ENCODE measurements at places on chromosomes 13 and 19. TPM values are rescaled to one million over a fixed set of nuclear protein-coding genes. Genes with fewer than 3 reads are reported as not detected.

DNA sequence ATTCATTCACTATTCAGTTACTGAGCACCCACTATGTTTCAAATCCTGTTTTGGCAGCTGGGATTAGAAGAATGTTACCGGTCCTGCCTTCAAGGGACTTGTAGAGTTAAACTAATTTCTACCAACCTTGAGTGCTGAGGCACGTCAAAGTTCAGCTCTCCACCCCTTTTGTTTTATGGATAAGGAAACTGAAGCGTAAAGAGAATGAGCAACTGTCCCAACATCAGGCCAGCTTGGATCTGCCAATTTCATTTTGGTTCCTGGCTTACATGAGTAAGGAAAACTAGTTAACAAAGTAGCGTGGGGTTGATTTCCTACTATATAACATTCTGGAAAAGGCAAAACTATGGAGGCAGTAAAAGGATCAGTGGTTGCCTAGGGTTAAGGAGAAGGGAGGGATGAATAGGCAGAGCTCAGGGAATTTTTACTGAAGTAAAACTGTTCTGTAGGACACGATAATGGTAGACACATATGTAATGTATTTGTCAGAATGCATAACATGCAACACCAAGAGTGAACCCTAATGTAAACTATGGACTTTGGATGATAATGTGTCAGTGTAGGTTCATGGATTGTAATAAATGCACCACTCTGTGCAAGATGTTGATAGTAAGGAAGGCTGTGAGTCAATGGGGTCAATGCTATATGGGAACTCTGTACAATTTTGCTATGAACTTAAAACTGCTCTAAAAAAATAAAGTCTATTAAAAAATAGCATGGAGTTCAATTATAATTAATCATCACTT is 19.9 kb upstream of the MTIF3 start:
- no peak for DNase-seq

DNA sequence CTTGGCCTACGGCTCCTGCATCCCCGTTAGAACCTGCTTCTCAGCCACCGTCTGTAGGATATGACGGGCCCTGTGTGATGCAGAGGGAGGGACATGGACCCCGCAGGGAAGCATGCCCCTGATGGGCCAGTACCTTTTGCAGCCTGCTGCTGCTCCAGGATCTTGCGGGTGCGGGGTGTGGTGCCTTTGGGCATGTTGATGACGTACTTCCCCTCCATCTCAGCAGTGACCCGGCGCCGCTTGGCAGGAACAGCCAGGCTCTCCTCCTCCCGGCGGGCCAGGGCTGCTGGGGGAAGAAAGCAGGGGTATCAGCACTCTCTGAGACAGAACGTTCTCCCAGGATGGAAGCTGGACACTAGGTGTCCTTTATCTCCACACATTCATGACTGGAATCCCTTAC is 22.0 kb downstream of the C19orf47 start:
- DNase-seq, result no peak

DNA sequence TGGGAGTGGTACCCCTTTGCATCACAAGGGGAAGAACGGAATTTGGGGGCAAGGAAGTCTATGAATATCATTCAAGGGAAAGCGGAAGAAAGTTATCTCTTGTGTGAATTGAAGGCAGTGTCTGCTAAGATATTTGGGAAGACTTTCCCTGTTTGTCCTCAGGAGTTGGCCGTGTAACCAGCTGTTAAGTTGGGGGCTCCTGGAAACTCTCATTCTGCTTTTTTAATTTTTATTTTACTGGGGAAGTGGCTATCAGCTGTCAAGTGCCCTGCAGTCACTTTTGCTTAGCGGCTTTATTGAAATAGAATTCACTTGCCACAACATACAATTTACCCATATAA is 2.9 kb downstream of the UPF1 start:
- DNase-seq, result no peak

- no peak for DNase-seq
These were observed 39.6 kb downstream of the INSR start for GRCh38 chr19:7254590-7254989.

GRCh38 chr19:35852029-35852780 is at the start of gene NPHS1:
TSS of gene NPHS1 (minus strand) at chr19:35852504. CDS start at chr19:35851837, 667 bp downstream.
- DNase-seq, result no peak

DNA sequence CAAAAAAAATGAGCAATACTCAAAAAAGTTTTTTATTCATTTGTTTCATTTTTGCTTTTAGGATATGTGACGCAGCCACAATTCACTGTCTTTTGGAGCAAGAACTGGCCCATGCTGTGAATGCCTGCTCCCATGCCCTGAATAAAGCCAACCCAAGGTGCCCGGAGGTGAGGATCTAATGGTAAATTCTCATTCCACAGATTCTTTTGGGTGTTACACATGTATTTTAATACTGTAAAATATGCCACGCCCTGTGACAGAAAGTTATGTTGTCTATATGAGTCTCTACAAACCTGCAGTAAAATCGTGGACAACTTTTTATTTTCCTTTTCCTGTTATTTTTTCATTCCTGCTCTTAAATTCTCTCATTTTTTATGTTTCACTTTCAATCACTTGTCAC is 57.5 kb upstream of the AKAP11 start:
- DNase-seq, result no peak

- no peak for DNase-seq
These were observed 30.1 kb upstream of the SLC7A10 start for GRCh38 chr19:33255781-33256180.

DNA sequence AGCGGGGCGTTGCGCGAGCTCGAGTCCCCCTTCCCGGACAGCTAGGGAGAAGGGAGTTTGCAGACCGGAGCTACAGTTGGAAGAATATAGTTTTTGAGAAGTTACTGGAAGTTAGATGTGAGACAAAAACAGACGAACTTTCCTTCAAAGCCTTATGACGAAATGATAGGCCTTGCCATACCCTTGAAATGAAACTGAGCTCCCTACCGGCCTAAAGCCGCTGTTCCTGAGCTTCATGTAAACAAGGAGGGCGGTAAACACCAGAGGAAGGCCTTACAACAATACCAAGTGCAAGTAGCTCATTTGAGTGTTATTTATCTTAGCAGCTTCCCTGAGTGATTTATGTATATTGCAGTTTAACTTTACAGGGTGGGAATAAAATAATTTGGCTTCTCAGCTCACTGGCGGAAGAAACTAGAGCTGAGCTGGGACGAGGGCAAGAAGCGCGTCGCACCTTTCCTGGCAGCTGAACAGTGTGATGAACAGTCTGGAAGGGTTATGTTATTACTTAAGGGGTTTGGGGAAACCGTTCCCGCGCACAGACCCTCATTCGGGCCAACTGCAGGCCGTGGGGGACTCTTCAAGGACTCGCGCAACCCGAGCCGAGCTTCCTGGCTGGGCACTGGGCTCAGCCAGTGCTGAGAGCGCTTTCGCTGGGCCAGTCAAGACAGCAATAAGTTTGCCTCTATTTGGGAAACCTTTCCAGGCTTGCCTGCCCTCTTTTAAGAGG is 111.2 kb downstream of the KCNRG start:
- peak; percentile 56 for DNase-seq

GRCh38 chr19:32359581-32359980 is 14.2 kb downstream of the ZNF507 start:
- DNase-seq, result no peak

GRCh38 chr19:50333235-50333736 is 4.1 kb upstream of the KCNC3 start:
- peak; percentile 88 for DNase-seq

GRCh38 chr19:44142059-44142433 is 692 bp downstream of the ZNF234 start:
- no peak for DNase-seq

DNA sequence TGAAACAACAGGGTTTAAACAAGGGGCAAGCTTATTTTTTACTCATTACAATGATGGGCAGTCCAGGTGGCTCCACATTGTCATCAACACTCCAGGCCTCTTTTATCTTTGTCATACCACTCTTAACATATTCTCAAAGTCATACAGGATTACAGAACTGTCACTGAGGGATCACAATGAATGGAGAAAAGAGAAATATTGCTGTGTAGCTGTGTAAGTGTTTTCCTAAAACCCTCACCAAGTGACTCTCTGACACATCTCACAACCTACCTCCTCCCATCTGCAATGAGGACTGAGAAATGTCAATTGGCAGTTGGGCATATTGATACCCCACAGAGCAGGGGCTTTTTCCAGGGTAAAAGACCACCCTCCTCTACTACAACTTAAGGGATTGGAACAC is 562.1 kb downstream of the TBC1D4 start:
- no peak for DNase-seq

GRCh38 chr13:33637978-33638743 is 179.8 kb upstream of the RFC3 start:
- no peak for DNase-seq

- DNase-seq, result no peak
These were observed 49.8 kb downstream of the ELF1 start for GRCh38 chr13:40969169-40969901.

GRCh38 chr19:1776606-1777147 is 23.4 kb downstream of the ONECUT3 start:
- DNase-seq, result no peak

DNA sequence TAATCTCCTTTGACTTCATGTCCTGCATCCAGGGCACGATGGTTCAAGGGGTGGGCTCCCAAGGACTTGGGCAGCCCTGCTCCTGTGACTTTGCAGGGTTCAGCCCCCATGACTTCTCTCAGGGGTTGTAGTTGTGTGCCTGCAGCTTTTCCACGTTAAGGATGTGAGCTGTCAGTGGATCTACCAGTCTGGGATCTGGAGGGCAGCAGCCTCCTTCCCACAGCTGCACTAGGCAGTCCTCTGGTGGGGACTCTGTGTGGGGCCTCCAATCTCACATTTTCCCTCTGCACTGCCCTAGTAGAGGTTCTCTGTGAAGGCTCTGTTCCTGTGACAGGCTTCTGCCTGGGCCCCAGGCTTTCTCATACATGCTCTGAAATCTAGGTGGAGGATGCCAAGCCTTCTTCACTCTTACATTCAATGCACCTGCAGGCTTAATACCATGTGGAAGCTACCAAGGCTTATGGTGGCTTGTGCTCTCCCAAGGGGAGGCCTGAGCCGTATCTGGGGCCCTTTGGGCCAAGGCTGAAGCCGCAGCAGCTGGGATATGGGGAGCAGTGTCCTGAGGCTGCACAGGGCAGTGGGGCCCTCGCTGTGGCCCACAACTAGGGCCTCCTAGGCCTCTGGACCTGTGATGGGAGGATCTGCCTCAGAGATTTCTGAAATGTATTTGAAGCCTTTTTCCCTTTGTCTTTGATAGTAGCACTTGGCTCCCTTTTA is 39.3 kb upstream of the ERICH6B start:
- no peak for DNase-seq

DNA sequence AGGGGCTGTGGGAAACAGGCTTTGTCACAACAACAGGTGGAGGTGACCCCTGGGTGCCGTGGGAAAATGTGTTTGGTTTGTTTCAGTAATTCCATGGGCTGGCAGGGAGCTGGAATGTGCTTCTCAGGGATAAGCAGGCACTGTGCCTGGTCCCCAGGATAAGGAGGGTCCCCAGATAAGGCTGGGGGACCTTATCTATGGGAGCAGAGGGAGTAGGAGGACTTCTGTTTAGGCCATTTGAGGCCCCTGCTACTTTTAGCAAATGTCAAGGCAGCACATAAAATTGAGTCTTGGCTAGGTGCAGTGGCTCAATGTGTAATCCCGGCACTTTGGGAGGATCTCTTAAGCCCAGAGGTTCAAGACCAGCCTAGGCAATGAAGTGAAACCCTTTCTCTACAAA is 59.5 kb downstream of the KCNC3 start:
- no peak for DNase-seq

- DNase-seq, result no peak
These were observed 14.6 kb downstream of the PLD3 start for GRCh38 chr19:40363069-40363468.

- no peak for DNase-seq
These were observed 10.5 kb upstream of the KLK4 start for GRCh38 chr19:50921426-50922316.

- DNase-seq, result no peak
These were observed 1.1 kb upstream of the MAST1 start for GRCh38 chr19:12837225-12837624.

DNA sequence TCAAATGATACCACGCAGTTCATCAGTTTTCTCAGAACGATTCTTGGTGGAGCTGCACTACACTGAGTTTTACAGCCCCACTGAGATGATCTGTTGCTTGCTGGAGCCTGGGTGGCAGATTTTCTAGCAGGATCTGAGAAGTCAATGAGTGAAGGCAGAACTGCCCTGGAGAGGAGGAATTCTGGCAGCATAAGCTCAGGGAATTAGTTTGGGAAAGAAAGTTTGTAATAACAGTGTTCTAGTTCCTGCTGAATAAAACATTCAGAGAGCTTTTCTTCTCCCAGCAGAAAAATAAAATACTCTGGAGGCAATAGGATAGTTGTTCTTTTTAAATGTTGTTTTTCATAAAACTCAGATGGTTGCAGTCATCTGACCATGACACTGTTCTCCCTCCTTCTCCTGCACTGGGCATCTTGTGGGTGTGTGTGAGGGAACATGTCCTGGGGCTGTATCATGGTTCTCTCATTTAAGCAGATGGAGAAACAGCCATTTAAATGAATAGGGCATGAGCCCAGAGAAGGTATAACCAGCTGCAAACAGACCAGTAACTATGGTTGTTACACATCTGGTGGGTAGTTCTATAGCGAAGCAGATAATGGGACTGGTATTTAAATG is 29.6 kb downstream of the OLFM4 start:
- DNase-seq, result no peak

GRCh38 chr13:34044660-34045080 is 226.7 kb downstream of the RFC3 start:
- DNase-seq, result no peak

Gene SMAD9
- total RNA-seq, result 9.0 TPM

Gene IGSF23
- not detected for total RNA-seq

Gene NLRP11
- total RNA-seq, result not detected

Gene SLC46A3
- total RNA-seq, result 46.3 TPM

Gene ARHGAP45
- 64.3 TPM for total RNA-seq

Gene FXYD3
- 3,185 TPM for total RNA-seq

Gene CALR3
- not detected for total RNA-seq

Gene PCDH20
- 2.2 TPM for total RNA-seq

Gene RPL18A
- 1,368 TPM for total RNA-seq

Gene ANKRD24
- total RNA-seq, result 2.7 TPM

Gene CGB8
- not detected for total RNA-seq

Gene VSIG10L
- total RNA-seq, result 1.6 TPM

Data from mucosa of descending colon (tissue), 3 donors.